ENCODE measurements at places on chromosomes 7 and 10.
A peak's percentile ranks its signal among the peaks of the same experiment; 100 is the strongest.

DNA sequence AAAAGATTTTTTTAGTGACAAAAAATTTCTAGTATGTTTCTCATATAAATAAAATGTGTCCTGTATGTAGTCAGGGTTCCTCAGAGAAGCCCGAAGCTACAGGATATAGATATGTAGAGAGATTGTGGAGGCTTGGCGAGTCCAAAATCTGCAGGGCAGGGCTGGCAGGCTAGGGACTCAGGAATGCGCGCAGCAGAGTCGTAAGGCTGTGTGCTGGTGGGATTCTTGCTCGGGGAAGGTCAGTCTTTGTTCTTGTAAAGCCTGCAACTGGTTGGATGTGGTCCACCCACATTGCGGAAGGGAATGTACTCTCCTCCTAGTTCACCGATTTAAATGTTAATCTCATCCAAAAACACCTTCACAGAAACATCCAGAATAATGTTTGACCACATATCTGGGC, 30.6 kb downstream of the LHPP start:
- H3K27ac ChIP-seq, result no peak overlapping the region
- no peaks in the 10 kb centered on the region for H3K36me3 ChIP-seq
- no peaks in the 10 kb centered on the region for H3K4me1 ChIP-seq
- H3K27me3 ChIP-seq, result no peaks in the 10 kb centered on the region

GRCh38 chr10:49173853-49174252, 14.3 kb downstream of the TMEM273 start:
- no peaks in the 10 kb centered on the region for H3K27me3 ChIP-seq
- no peak overlapping the region for H3K4me3 ChIP-seq
- H3K4me1 ChIP-seq, result no peaks in the 10 kb centered on the region
- H3K36me3 ChIP-seq, result no peaks in the 10 kb centered on the region

- H3K27ac ChIP-seq, result no peak overlapping the region
- no peaks in the 10 kb centered on the region for H3K27me3 ChIP-seq
- H3K4me1 ChIP-seq, result peaks cover 41% of the 10 kb centered on the region
- no peak for DNase-seq
- H3K36me3 ChIP-seq, result no peaks in the 10 kb centered on the region
- H3K4me3 ChIP-seq, result no peak overlapping the region
These were observed 1.9 kb upstream of the CYP26A1 start for GRCh38 chr10:93071674-93072224.

DNA sequence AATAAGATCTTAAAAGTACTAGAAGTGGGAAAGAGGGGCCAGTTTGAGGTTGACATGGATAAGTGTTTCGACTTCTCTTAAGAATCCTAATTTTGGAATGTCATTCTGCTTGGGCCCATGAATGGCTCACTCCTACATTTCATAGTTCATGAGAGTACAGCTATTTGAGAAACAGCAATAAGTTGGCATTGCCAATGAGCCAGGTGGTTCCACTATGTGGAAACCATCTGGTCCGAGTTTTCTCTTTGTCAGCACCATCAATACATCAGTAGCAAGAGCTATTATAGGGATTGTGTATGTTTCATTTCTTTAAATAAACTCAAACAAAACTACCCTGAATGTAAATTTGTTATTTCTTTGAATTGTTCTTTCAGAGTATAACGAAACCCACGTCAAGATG, 78.1 kb upstream of the NEBL start:
- no peaks in the 10 kb centered on the region for H3K4me1 ChIP-seq
- H3K36me3 ChIP-seq, result no peaks in the 10 kb centered on the region
- H3K4me3 ChIP-seq, result no peak overlapping the region

DNA sequence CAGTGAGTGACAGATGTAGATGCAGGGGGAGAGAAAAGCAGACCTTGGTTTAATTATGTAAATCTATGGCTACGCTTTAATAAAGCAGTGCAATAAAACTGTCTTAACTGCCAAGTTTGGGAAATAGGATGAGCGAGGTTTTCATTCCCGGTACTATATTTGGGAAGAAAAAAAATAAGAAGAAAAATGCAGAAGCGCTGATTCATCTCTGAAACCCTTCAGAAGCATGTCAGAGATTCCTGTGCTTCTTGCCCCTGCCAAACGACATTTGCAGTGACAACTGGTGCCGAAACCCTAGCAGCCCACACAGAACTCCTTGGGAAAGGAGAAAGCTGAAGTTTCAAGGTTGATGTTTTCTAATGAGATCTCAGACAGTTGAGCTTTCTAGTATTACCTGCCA, 380.7 kb downstream of the REEP3 start:
- no peak for DNase-seq
- no peaks in the 10 kb centered on the region for H3K36me3 ChIP-seq
- no peaks in the 10 kb centered on the region for H3K27me3 ChIP-seq
- H3K4me3 ChIP-seq, result no peak overlapping the region

- H3K4me1 ChIP-seq, result peaks cover 17% of the 10 kb centered on the region
- peak overlapping the region; percentile 98 for H3K27ac ChIP-seq
- H3K4me3 ChIP-seq, result peak overlapping the region; percentile 83
- H3K27me3 ChIP-seq, result no peaks in the 10 kb centered on the region
- peak; percentile 57 for DNase-seq
- no peaks in the 10 kb centered on the region for H3K36me3 ChIP-seq
These were observed 816 bp downstream of the DMTF1 start for GRCh38 chr7:87152897-87153641.

GRCh38 chr10:48614481-48615390, 9.9 kb upstream of the ARHGAP22 start:
- H3K27me3 ChIP-seq, result no peaks in the 10 kb centered on the region
- H3K27ac ChIP-seq, result no peak overlapping the region
- no peaks in the 10 kb centered on the region for H3K4me1 ChIP-seq
- H3K4me3 ChIP-seq, result no peak overlapping the region
- DNase-seq, result no peak
- H3K36me3 ChIP-seq, result no peaks in the 10 kb centered on the region

DNA sequence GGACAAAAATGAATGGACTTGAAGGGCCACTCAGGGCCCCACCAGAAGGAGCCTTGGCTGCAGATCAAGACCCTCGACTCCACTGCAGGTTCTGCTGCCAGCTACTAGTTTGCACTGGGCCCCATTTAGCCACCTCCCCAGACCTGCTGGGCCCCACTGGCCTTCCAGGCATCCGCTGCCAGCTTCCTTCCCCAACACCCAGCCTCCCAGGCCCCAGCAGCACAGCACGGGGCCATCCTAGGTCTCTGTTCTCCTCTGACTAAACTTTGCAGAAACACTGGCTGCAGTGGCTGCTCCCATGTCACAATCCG, 277.4 kb upstream of the KLF14 start:
- DNase-seq, result no peak
- peak overlapping the region; percentile 41 for H3K27ac ChIP-seq
- no peaks in the 10 kb centered on the region for H3K27me3 ChIP-seq
- H3K4me3 ChIP-seq, result no peak overlapping the region
- H3K36me3 ChIP-seq, result no peaks in the 10 kb centered on the region
- H3K4me1 ChIP-seq, result peaks cover 52% of the 10 kb centered on the region

GRCh38 chr7:141624763-141625162, 73.6 kb downstream of the AGK start:
- H3K4me3 ChIP-seq, result no peak overlapping the region
- H3K4me1 ChIP-seq, result no peaks in the 10 kb centered on the region
- H3K27ac ChIP-seq, result no peak overlapping the region
- H3K36me3 ChIP-seq, result no peaks in the 10 kb centered on the region
- H3K27me3 ChIP-seq, result no peaks in the 10 kb centered on the region

DNA sequence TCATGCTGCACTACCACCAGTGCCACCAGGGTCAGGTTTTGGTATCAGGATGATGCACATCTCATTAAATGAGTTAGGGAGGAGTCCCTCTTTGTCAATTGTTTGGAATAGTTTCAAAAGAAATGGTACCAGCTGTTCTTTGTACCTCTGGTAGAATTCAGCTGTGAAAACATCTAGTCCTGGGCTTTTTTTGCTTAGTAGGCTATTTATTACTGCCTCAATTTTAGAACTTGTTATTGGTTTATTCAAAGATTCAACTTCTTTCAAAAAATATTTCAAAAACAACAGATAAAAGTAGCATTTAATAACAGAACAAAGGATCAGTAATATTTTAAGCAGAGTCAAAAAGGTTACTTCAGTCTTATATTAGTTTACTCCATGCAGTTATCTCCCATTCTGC, 6.4 kb upstream of the ZNF716 start:
- H3K4me1 ChIP-seq, result no peaks in the 10 kb centered on the region
- no peak overlapping the region for H3K4me3 ChIP-seq
- no peaks in the 10 kb centered on the region for H3K27me3 ChIP-seq

- no peaks in the 10 kb centered on the region for H3K27me3 ChIP-seq
- DNase-seq, result no peak
- H3K4me1 ChIP-seq, result peaks cover 4% of the 10 kb centered on the region
- no peak overlapping the region for H3K27ac ChIP-seq
- H3K36me3 ChIP-seq, result no peaks in the 10 kb centered on the region
These were observed 4.3 kb upstream of the PTPRN2 start for GRCh38 chr7:158591944-158592343.

DNA sequence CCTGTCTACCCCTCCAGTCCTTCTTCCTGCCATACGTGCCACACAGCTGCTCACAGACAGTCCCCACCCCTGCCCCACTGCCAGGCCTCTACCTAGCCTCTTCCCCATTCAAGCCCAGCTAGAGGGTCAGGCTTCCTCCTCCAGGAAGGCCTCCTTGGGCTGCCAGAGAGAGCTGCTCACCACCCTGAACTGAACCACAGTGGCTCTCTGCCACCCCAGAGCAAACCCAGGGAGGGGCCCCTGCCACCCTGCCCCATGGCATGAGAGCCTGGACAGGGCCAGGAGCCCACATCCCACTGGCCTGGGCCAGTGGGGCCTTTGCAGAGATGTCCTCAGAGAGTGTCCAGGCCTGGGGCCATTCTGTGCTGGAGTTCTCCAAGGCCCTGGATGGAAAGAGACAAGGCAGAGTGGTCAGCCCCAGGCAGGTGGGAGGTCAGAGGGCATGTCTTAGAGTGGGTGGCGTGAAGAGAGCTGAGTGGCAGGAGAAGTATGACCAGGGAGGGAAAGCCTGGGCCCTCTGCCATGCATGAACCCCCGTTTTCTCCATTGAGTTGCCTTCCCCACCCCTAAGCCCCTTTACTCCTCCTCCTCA, 40.4 kb downstream of the TMEM270 start:
- no peaks in the 10 kb centered on the region for H3K36me3 ChIP-seq
- no peak overlapping the region for H3K27ac ChIP-seq
- H3K4me1 ChIP-seq, result no peaks in the 10 kb centered on the region
- H3K4me3 ChIP-seq, result no peak overlapping the region

DNA sequence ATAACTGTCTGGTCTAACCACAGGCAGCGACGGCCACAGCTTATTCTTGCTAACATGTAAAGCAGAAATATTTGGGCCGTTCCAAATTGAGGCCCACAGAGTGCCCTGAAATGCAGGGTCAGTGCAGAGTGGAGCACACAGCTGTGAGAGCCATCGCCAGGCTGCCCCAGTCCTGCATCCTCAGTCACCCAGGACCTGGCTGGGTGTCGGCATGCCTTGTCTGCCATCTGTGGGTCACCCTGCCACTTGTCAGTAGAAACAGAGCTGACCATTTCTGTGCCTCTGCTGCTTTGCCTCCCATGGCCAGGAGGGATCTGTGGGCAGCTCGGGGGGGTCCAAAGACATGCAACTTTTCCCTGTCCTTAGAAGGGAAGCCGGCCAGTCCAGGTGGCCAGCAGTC, 57.3 kb upstream of the BTBD16 start:
- no peaks in the 10 kb centered on the region for H3K36me3 ChIP-seq
- H3K4me3 ChIP-seq, result no peak overlapping the region
- H3K27me3 ChIP-seq, result no peaks in the 10 kb centered on the region
- H3K4me1 ChIP-seq, result no peaks in the 10 kb centered on the region

- no peak overlapping the region for H3K4me3 ChIP-seq
- no peaks in the 10 kb centered on the region for H3K27me3 ChIP-seq
- H3K27ac ChIP-seq, result no peak overlapping the region
- DNase-seq, result no peak
These were observed 67.7 kb downstream of the GNA12 start for GRCh38 chr7:2776401-2776800.

DNA sequence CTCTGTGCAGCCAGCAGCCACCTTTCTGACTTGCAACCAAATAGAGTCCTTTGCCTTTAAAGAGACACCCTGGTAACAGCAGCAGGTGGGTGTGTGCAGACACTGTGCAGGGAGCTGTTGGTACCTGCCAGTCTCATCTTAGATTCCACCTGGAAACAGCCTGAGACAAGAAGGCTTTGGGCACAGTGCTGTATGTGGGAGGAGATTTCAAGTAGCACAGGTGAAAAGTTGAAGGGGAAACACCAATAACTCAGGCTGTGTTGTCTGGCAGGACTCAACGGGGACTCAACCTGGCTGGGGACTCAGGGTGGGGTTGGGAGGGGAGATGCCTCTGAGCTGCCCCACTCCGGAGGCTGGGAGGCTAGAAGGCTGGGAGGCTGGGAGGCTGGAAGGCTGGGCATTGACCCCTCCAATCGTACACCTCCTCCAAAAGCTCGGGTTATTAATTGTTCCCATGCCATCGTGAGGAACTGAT, 6.7 kb downstream of the CPXM2 start:
- H3K27ac ChIP-seq, result no peak overlapping the region
- no peak for DNase-seq
- peaks cover 33% of the 10 kb centered on the region for H3K4me1 ChIP-seq
- no peaks in the 10 kb centered on the region for H3K36me3 ChIP-seq

- no peaks in the 10 kb centered on the region for H3K4me1 ChIP-seq
- H3K27me3 ChIP-seq, result no peaks in the 10 kb centered on the region
- H3K27ac ChIP-seq, result no peak overlapping the region
- no peak overlapping the region for H3K4me3 ChIP-seq
- DNase-seq, result no peak
These were observed 411.8 kb upstream of the MGMT start for GRCh38 chr10:129055225-129055624.

- H3K4me3 ChIP-seq, result peak within 1 kb of the TSS; percentile 87
- H3K4me1 ChIP-seq, result peaks cover 22% of the 10 kb centered on the region
- peak; percentile 84 for DNase-seq
These were observed at the start of gene DNMBP for GRCh38 chr10:100009793-100010676. TSS of gene DNMBP (minus strand) at chr10:100009947. CDS start at chr10:99972124, 37,823 bp downstream.

- H3K27ac ChIP-seq, result no peak overlapping the region
- DNase-seq, result no peak
- H3K36me3 ChIP-seq, result no peaks in the 10 kb centered on the region
- no peaks in the 10 kb centered on the region for H3K4me1 ChIP-seq
These were observed 171.9 kb downstream of the EBF3 start for GRCh38 chr10:129792141-129792540.

DNA sequence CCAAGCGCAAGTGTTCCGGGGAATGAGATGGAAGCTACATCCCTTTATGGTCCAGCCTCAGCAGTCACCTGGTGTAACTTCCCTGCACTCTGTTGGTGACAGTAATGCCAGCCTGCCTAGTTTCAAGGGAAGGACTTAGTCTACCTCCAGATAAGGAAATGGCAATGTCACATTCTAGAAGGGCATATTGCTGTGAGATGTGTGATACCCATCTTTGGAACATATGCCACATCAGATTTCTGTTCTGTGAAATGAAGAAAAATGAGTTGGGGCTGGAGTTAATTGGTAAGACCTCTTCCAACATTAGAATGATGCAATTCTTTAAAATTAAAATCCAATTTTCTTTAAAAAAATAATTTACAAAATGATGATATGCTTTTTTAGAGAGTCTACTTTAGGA, 212.0 kb downstream of the LRMDA start:
- H3K27ac ChIP-seq, result no peak overlapping the region
- no peak for DNase-seq
- no peaks in the 10 kb centered on the region for H3K27me3 ChIP-seq
- H3K4me3 ChIP-seq, result no peak overlapping the region

- H3K27me3 ChIP-seq, result no peaks in the 10 kb centered on the region
- H3K27ac ChIP-seq, result no peak overlapping the region
- H3K4me3 ChIP-seq, result no peak overlapping the region
- peaks cover 35% of the 10 kb centered on the region for H3K4me1 ChIP-seq
These were observed 44.0 kb downstream of the ASB13 start for GRCh38 chr10:5622186-5622960.

- H3K27ac ChIP-seq, result no peak overlapping the region
- H3K4me3 ChIP-seq, result no peak overlapping the region
- no peaks in the 10 kb centered on the region for H3K4me1 ChIP-seq
- H3K36me3 ChIP-seq, result no peaks in the 10 kb centered on the region
- no peaks in the 10 kb centered on the region for H3K27me3 ChIP-seq
These were observed 540.6 kb downstream of the MDFIC start for GRCh38 chr7:115462301-115463015.

All from testis (tissue), 5 donors.